Upper lobe of left lung (tissue), 6 donors: ENCODE measurements at places on chromosomes 1 and 21.

- peaks cover 13% of the 10 kb centered on the region for H3K4me1 ChIP-seq
- no peak for DNase-seq
- no peaks in the 10 kb centered on the region for H3K36me3 ChIP-seq
Measured at GRCh38 chr1:112743174-112744008, 28.3 kb upstream of the PPM1J start.

GRCh38 chr1:178846306-178846705 lies 24.6 kb downstream of the ANGPTL1 start:
- H3K4me3 ChIP-seq = no peak overlapping the region
- no peaks in the 10 kb centered on the region for H3K4me1 ChIP-seq
- H3K36me3 ChIP-seq = no peaks in the 10 kb centered on the region
- no peak overlapping the region for H3K27ac ChIP-seq
- DNase-seq = no peak
- no peaks in the 10 kb centered on the region for H3K27me3 ChIP-seq

DNA sequence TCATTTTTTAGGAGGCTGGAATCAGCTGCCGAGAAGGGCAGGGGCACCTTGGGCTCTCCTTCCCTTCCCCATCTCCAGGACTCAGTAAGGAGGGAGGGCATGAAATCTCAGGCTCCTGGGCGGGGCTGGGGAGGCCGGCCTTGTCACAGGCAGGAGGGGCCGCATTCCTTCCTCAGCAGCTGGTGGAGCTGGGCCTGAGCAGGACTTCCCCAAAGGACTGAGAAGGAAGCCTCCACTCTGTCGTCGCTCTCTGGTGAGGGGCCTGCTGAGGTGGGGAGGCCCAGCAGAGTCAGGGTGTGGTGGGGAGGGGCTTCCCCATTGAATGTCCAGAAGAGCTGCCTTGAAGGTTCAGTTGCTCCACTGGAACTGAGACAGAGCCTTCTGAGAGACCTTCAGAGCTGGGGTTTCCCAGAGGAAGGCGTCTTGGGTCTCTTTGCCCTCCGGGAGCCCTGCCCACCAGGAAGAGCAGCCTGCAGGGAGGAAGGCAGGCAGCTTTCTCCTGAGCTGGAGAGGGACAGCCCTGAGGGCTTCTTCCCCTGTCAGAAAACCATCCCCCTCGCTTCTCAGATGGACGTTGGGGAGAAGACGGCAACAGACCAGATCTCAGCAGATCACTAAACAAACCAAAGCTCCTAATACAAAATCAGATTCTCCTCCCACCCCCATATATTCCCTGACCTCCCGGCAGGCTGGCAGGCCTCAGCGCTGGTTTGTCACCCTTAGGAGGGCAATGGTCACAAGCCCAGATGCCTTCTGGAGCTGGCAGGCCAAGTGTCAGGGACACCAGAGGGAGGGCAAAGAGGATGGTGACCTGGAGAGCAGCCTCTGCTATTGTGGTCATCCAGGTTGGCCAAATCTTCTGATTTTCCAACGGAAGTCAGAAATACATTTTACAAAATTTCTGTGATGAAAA lies 10.7 kb downstream of the KCNA10 start:
- H3K36me3 ChIP-seq = no peaks in the 10 kb centered on the region
- H3K4me1 ChIP-seq = no peaks in the 10 kb centered on the region
- no peaks in the 10 kb centered on the region for H3K27me3 ChIP-seq
- DNase-seq = peak; percentile 83

DNA sequence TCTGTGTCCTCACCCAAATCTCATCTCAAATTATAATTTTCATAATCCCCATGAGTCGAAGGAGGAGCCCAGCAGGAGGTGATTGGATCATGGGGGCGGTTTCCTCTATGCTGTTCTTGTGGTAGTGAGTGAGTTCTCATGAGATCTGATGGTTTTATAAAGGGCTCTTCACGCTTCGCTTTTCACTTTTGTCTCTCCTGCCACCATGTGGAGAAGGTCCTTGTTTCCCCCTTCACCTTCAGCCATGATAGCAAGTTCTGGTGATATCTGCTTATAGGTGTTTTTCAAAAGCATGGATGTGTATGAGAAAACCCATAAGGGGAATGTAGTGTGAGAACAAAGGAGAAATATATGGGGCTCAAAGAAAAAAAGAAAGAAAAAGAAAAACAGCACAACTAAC lies 405.9 kb upstream of the RGS18 start:
- no peak overlapping the region for H3K27ac ChIP-seq
- H3K4me1 ChIP-seq = no peaks in the 10 kb centered on the region
- H3K36me3 ChIP-seq = no peaks in the 10 kb centered on the region

DNA sequence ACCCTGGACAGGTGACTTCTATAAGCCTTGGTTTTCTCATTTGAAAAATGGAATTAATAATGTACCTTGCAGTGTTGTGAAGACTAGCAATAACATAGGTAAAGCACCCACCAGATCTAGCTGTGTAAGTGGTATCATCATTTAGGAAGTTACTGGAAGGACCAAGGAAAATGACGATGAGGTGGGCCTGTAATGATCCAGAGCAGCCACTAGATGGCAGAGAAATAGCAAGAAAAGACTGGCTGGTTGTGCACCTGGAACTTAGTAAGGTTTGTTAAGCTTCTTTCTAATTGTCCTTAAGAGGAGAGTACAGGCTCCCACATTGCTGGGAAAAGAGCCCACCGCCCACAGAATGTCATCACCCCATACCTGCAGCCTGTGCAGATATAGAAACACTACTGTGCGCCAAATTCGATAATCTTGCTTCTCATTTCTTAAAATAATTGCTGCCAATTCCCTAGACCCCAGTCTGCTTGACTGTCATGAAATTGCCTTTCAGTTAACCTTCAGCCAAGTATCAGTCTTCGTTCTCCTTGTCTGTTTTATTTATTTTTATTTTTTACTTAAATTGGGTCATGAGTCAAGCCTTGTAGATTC lies 37.2 kb downstream of the WNT4 start:
- H3K27me3 ChIP-seq = no peaks in the 10 kb centered on the region
- H3K27ac ChIP-seq = no peak overlapping the region
- no peaks in the 10 kb centered on the region for H3K36me3 ChIP-seq
- no peak overlapping the region for H3K4me3 ChIP-seq

DNA sequence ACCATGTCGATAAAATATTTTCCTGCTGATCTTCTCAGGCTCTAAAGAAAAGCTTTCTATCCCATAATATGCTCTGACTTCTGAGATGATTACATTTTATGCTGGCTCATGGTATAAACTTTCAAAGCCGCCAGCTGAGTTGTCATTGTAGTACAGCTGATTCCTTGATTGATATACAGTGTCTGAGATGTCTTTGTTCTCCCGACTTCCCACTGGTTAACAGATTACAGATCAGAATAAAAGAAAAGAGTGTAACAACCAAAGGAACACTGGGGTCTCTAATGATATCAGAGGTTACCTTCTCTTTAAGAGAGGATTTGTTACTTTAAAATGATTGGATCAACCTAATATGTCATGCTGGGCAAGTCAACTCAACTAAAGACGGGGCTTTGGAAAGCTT lies 485.4 kb upstream of the LRRC7 start:
- H3K4me1 ChIP-seq = no peaks in the 10 kb centered on the region
- H3K4me3 ChIP-seq = no peak overlapping the region
- H3K36me3 ChIP-seq = no peaks in the 10 kb centered on the region
- H3K27me3 ChIP-seq = no peaks in the 10 kb centered on the region
- no peak for DNase-seq
- H3K27ac ChIP-seq = no peak overlapping the region

GRCh38 chr1:21897844-21898243 lies 39.3 kb downstream of the HSPG2 start:
- H3K27me3 ChIP-seq = no peaks in the 10 kb centered on the region
- no peak overlapping the region for H3K27ac ChIP-seq
- H3K4me1 ChIP-seq = peaks cover 55% of the 10 kb centered on the region
- peaks cover 26% of the 10 kb centered on the region for H3K36me3 ChIP-seq
- DNase-seq = no peak
- no peak overlapping the region for H3K4me3 ChIP-seq

DNA sequence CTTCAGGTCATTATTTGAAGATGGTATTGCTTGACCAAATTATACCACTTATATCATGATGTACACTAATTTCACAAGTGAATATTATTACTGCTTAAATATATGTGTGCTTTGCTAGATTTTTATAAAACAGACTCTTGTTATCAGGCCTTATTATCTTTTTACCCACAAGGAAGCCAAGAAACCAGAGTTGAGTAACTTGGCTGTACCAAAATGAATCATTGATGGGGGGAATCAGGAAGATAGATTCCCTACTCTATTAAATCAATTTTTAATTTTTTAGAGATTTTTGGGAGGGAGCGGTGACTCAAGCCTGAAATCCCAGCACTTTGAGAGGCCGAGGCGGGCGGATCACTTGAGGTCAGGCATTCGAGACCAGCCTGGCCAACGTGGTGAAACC lies 16.0 kb upstream of the SCCPDH start:
- no peak overlapping the region for H3K27ac ChIP-seq
- no peaks in the 10 kb centered on the region for H3K36me3 ChIP-seq
- H3K4me1 ChIP-seq = peaks cover 3% of the 10 kb centered on the region
- no peak overlapping the region for H3K4me3 ChIP-seq

DNA sequence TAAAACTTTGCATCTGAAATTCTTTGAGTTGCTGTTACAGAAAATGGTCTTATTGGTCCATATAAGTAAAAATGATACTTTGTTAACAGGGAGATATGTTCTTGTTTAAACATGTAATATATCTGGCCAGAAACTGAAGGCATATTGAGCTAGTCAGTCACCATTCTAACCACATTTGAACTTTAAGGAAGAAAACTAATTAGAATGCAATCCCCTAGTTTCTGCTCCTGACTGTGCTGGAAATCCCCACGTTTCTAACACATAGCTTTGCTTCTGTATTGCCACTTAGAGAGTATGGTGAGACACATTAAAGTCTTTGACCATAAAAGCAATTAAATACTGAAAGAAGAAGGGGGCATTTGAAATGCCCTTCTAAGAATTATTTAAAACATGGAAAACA lies 32.1 kb upstream of the HIVEP3 start:
- DNase-seq = no peak
- H3K4me3 ChIP-seq = no peak overlapping the region
- H3K36me3 ChIP-seq = no peaks in the 10 kb centered on the region
- H3K27ac ChIP-seq = no peak overlapping the region
- H3K4me1 ChIP-seq = no peaks in the 10 kb centered on the region

DNA sequence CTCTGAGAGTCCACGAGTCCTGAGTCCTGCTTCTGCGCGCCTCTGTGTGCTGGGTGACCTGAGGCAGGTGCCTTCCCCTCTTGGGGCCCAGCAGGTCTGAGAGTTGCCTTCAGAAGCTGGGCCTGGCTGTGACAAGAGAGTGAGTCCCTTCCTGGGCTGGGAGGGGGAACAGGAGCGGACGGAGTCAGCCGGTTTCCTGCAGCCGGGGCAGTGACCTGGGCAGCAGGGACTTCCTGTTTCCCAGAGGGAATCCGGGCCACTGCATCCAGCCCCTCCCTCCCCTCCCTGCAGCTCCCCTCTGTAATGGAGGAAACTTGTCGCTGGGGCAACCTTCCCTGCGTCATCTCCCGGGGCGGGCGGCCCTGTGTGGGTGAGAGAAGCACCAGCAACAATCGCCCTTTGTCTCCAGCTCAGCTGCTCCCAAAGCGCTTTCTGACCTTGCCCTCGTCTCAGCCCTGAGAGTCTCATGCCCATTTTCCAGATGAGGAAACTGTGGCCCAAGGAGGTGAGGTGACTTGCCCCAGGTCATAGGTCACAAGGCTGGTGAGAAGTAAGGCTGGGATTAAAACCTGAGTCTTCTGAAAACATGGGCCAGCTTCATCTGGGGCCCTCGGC lies 61.1 kb downstream of the SDC3 start:
- DNase-seq = peak; percentile 89
- no peak overlapping the region for H3K4me3 ChIP-seq
- peaks cover 27% of the 10 kb centered on the region for H3K4me1 ChIP-seq
- H3K27me3 ChIP-seq = no peaks in the 10 kb centered on the region
- no peaks in the 10 kb centered on the region for H3K36me3 ChIP-seq

DNA sequence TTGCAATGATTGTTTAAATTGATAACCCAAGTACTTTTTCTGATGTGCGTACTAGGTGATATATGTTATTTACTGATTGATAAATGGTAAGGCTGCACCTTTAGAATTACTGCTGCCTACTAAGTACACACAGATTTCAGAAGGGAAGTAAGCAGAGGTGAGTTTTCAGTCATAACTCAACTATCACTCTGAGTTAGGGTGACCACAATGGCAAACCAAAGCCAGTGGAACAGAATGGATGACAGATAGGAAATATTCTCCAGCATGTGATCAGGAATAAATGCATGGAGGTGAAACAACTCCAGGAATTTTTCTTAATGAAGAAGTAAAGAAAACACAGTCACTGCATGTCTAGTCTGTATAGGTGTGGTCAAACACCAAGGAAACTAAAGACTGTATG lies 7.5 kb upstream of the KCNJ15 start:
- no peaks in the 10 kb centered on the region for H3K36me3 ChIP-seq
- no peak for DNase-seq
- H3K27me3 ChIP-seq = no peaks in the 10 kb centered on the region
- no peak overlapping the region for H3K4me3 ChIP-seq
- H3K27ac ChIP-seq = no peak overlapping the region
- peaks cover 2% of the 10 kb centered on the region for H3K4me1 ChIP-seq

DNA sequence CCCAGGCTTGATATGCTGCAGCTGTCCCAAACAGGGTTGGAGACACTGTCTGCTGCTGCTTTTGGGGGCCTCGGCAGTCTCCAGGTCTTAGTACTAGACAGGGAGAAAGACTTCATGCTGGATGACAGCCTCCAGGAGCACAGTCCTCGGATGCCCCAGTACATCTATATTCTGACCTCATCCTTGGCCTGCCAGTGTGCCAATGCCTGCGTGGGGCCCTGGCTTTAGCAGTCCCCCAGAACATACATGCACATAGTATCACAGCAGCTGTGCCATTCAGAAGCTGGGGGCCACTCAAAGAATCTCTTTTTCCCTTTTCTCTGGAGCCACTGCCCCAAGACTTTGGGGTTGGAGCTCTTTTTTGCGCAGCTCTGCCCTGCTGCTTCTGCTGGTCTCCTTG lies 4.4 kb upstream of the ZSCAN20 start:
- H3K27ac ChIP-seq = no peak overlapping the region
- H3K36me3 ChIP-seq = no peaks in the 10 kb centered on the region
- no peak for DNase-seq
- peaks cover 8% of the 10 kb centered on the region for H3K4me1 ChIP-seq
- H3K27me3 ChIP-seq = no peaks in the 10 kb centered on the region

- H3K36me3 ChIP-seq = peaks cover 12% of the 10 kb centered on the region
- no peaks in the 10 kb centered on the region for H3K27me3 ChIP-seq
- no peak overlapping the region for H3K4me3 ChIP-seq
- peaks cover 27% of the 10 kb centered on the region for H3K4me1 ChIP-seq
Measured at GRCh38 chr1:38028671-38029070, 16.1 kb downstream of the UTP11 start.

- peaks cover 47% of the 10 kb centered on the region for H3K4me1 ChIP-seq
- no peak for DNase-seq
- no peak overlapping the region for H3K27ac ChIP-seq
- H3K27me3 ChIP-seq = no peaks in the 10 kb centered on the region
Measured at GRCh38 chr1:66341446-66342089, 192.4 kb upstream of the SGIP1 start.

DNA sequence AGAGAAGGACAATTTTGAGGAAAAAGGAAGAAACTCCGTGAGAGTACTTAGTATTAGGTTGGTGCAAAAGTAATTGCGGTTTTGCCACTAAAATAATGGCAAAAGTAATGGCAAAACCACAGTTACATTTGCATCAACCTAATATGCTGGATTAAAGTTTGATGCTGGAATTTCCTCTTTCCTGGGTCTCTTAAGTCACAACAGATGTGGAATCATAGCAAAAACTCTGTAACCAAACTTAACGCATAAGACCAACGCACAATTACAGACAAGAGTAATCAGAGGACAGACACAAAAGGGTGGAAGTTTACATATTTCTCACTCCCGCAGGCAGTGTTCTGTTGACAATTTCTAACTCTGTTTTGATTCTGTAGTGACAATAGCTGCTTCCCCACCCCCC lies 182.4 kb downstream of the BACH1 start:
- H3K27ac ChIP-seq = no peak overlapping the region
- H3K4me1 ChIP-seq = no peaks in the 10 kb centered on the region
- H3K27me3 ChIP-seq = no peaks in the 10 kb centered on the region
- H3K4me3 ChIP-seq = no peak overlapping the region
- no peaks in the 10 kb centered on the region for H3K36me3 ChIP-seq
